ENCODE measurements at places on chromosomes 1 and 21.

DNA sequence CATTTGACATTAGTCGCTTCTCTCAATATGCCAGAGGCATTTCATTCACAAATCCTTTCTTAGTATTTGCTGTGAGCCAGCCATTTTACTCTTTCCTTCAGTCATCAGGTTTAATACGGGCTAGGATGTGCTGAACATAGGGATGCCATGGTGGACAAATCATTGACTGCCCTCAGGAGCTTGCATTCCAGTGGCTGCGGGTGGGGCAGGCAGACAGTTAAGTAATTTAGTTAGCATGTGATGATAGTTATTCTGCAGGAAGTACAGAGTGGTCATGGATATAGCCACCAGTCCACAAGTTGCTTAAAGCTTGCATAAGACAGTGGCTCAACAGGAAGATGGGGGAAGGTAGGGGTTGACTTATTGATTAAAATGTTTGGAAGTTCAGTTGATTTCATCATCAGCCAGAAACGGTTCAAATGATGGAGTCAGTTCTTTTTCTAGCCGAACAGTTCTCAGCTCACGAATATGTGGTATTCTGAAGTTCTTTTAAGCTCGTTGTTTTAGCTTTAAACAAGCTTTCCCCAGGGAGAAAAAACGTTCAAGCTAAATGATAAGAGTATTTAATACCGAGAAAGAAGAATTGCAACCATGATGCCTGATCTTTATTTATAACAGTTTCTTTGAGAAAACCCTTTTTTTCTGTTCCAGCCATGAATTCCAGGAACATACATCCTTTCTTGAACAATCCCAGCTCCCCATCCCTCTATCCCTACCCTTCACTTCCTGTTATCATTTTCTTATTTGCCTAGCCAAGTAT lies 1.4 kb downstream of the SLC22A15 start:
- DNase-seq, result no peak

DNA sequence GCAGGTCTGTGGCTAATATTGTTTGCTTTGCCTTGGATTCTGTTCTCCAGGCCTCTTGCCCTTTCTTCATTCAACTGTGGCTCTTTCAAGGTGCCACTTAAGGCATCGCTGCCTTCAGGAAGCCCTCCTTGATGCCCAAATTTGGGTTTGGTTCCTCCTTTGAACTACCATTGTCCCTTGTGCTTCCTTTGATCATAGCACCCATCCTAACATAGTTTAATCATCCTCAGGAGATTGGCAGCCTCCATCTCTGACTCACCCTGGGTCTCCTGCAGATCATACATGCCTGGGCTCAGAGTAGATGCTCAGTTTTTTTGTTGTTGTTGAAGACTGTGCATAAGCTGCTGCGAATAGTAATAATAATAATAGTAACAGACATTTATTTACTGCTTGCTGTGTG lies 54.4 kb upstream of the ACOT11 start:
- DNase-seq, result peak; percentile 9

DNA sequence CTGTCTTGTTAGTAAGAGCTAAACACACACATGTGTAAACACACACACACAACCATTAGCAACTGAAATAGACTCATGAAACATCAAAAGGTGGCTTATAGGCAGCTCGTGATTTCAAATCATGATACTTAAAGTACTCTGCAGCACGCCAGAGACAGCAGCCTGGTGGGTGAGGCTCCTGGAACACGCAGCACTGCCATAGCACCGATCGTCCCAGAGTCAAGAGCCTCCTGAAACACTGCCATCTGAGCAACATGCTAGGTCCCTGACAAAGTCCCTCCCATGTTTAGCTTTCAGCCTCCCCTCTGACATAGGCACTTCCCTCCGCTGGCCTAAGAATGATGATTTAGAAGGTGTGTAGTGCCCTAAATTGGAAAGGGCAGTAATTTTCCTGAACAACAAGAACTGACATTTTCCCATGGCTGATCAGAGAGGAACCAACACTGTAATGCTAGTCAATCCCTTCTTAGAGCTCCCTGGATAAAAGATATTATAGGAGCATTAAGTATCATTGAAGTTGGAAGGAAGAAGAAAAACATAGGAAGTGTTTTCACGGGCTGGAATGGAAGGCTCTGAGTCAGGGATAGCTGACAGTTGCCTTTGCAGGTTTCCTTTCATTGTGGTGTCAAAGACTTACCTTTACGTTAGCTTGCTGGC lies 14.1 kb upstream of the DPT start:
- DNase-seq, result no peak

DNA sequence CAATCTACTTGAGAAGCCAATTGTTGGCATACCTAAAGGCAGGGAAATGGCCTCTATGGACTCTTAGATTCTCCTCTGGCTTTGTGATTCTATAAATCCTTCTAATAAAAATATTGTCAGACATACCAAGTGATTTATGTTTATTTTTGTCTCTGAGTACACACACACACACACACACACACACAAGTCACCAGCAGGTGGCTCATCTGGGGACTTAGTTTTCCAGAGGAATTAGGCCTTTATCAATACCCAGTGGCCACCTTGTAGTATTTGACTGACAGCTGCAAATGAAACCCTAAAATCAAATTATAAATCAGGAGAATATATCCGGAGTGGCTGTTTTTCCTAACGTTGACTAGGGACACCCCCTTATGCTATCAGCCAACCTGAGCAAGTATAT lies 258.5 kb downstream of the BRINP2 start:
- DNase-seq, result no peak

DNA sequence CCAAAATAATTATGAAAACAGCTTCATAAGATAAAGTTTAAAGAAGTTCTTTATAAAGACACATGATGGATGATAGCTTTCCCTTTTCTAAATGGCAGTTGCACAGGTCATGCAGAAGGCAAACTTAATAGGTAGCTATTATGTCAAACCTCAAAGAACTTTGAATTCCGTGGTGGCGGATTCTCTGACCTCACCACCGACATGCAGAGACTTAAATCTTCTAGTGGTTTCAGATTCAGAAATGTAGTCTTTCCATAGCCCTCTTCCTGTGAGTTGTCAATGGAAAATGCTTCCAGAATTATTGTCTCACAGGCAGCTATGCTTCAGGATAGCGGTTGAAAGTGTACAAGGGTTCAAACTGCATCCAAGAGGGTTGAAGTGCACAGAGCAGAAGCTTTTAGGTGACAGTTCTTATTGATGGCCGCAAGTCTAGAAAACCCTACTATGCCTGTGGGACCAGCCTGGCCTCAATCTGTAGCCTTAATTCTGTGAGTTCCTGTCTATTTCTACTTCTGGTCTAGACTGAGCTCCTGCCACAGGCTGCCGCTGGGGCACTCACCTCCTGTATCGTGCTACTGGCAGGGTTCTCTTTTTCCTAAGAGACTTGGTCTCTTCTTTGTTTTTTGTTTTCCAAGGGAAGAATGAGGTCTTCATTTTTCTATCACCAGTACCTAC lies 117.0 kb upstream of the ERRFI1 start:
- DNase-seq, result no peak

DNA sequence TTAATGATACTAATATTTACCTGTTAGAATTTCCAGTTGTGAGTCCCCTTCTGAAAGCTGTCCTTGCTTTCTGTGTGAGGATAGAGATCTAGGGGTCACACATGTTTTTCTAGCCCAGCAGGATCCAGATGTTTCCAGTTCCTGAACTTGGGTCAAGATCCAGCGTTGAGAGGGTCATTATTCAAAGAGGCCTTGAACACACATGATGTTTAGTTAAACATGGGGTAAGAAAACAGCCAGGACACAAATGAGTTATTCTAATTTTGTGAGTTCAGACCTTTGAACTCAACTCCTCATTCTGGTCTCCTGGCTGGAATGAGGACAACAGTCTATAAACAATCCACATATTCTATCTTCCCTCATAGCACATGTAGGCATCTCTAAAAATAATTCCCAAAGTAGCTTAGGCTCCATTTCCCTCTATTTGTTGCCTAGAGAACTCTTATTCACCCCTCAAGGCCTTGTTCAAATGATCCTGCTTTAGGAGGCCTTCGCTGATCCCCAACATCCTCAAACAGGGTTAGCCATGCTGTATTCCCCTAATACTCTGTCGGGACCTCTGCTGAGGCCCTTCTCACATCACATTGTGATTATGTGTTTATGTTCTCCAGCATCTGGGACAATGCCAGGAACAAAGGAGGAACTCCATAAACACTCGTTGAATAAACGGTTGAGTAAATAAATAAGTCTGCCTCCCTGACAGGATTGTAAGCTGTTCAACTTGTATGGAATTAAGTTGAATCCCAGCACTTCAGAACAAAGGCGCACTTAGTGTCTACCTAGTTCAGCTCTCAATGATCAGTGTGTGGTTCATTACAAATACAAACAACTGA lies 15.0 kb upstream of the KCNN3 start:
- no peak for DNase-seq

DNA sequence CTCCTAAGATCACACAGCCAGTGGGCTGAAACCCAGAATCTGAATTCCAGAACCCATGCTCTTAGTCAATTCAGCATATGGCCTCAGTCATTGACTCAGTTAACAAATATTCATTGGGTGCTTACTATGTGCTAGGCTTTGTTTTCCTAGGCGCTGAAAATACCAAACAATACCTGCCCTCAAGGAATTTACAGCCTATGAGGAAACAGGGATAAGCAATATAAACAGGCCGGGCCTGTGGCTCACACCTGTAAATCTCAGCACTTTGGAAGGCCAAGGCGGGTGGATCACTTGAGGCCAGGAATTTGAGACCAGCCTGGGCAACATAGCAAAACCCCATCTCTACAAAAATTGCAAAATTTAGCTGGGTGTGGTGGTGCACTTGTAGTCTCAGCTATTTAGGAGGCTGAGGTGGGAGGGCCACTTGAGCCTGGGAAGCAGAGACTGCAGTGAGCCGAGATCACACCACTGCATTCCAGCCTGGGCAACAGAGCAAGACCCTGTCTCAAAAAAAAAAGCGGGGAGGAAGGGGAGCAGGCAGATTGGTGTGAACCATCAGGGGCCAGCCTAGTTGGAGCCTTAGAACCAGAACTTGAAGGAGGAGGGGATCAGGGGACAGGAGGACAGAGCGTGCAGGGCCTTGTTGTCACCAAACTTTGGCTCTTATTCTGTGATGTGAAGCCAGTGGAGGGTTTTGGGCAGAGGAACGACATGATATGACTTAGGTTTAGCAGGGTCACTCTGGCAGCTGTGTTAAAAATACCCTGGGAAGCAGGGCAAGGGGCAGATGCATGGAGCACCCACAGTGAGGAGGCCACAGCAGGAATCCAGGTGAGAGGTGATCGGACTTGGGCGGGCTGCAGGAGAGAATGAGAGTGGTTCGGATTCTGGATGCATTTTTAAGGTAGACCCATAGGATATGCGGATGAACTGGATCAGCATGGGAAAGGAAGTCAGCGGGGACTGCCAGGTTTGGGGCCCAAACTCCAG lies 5.8 kb downstream of the TINAGL1 start:
- DNase-seq, result no peak

DNA sequence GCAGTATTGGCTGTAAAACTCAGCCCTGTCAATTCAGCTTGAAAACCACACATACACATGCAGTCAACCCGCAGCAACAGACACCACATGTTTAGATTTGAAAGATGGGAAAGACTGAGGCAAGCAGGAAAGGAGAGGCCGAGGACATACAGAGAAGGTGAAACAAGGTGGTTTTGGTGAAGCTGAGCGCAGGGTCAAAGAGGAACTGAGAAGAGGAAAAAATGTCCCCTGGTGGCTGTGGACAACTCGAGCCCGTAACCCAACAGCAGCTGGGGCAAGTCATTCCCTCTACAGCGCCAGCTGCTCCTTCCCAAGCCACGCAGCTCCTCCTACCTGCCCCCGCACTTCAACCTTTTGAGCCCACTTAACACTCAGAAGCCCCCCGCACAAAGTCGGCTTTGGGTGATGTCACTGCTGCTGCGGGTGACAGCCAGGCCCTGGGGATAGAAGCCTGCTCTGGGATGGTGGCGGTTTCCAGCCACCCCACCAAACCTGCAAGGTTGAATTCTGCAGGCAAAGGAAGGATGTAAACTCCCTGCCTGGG lies 63.0 kb downstream of the KCNN3 start:
- DNase-seq, result no peak

GRCh38 chr1:41377397-41377796 lies 16.2 kb downstream of the FOXO6 start:
- DNase-seq, result no peak

GRCh38 chr1:50493710-50494109 lies 70.5 kb upstream of the DMRTA2 start:
- no peak for DNase-seq

- DNase-seq, result no peak
Measured at GRCh38 chr1:86546787-86547221, at the start of gene CLCA4. Gene CLCA4 (plus strand): TSS chr1:86547078. CDS start chr1:86547120, 42 bp downstream.

- no peak for DNase-seq
Measured at GRCh38 chr1:214823311-214824117, 220.5 kb downstream of the CENPF start.

DNA sequence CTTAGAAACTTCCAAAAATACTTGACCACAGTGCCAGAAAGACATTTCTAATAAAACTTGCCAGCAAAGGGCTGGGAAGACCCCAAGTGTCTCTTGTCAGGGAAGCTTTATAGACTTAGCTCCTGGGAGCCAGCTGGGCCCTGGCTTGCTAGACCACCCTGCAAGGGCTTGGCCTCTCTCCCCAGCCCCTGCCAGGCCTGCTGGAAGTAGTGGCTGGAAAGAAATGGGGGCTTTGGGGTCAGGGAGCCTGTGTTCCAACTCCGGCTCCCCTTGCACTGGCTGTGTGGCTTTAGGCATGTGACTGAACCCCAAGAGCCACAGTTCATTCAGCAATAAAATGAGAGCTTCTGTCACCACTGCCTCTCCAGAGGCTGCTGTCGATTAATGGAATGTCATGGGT lies 31.1 kb downstream of the H3-3A start:
- no peak for DNase-seq

- peak; percentile 92 for DNase-seq
Measured at GRCh38 chr21:42187976-42188653, 30.8 kb upstream of the ABCG1 start.

DNA sequence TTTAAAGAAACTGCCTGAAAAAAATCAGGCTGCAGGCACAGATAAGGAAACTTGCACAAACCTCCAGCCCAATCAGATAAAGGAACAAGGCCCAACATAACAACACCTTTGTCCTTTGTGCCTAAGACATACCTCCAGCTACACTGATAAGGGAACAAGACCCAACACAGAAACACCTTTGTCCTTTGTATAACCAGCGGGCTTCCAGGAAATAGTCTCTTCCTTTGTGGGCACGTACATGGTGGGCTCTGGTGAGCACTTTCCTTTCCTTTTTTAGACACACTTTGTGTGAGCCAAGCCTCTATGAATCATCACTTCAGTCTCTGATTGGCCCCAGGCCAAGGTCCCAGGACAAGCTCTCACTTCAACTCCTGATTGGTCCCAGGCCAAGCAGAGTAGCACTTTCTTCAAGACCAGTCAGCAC lies 23.6 kb downstream of the ZNF670 start:
- no peak for DNase-seq

DNA sequence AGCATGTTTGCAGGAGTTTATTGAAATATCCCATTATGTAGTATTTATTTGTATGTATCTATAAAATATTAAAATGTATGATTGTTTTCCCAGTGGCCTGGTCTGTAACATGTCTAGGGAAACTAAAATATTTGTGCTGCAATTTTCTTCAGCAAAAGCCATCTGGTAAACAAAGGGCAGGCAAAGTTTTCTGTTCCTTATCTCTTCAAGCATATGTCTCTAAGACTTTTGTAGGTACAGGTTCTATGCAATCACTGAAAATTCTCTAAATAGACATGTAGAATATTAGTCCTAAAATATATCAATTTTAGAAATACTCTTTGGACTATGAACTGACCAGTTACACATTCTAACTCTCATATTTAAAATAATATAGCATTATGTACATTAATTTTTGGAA lies 585.8 kb upstream of the RGS18 start:
- no peak for DNase-seq
